ENCODE measurements at places on chromosomes 12 and 14. TPM values are rescaled to one million over a fixed set of nuclear protein-coding genes. Genes with fewer than 3 reads are reported as not detected.

- DNase-seq = no peak
Measured at GRCh38 chr14:24379907-24380730, 12.1 kb downstream of the NFATC4 start.

The SERPINA12 gene
- total RNA-seq = not detected

GRCh38 chr12:49133014-49133413 is 1.8 kb upstream of the TUBA1B start:
- DNase-seq = no peak

The KRT75 gene
- total RNA-seq = not detected

- no peak for DNase-seq
Measured at GRCh38 chr14:69710378-69710777, 56.6 kb upstream of the SRSF5 start.

- no peak for DNase-seq
Measured at GRCh38 chr14:99268810-99269707, 2.9 kb downstream of the BCL11B start.

DNA sequence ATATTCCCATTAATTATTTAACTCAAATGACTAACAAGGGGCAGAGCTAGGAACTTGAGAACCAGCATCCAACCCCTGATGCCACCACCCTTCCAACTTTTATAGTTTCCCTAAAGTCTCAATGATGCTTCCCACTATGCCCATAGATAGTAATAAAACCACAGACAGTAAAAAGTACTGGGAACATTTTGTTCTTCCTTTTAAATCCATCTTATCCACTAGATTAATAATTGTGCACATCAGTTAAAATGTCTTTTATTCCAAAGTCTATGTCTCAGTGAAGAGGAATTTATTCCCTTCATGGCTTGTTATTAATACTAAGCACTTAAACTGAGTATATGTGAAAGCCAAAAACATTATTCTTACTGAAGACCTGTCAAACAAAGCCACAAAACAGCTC is 45.8 kb downstream of the SINHCAF start:
- DNase-seq = no peak

All from ovary (tissue), 10 donors.